NCI-H1092 (cell line): ENCODE measurements at places on chromosomes 6 and 20.

DNA sequence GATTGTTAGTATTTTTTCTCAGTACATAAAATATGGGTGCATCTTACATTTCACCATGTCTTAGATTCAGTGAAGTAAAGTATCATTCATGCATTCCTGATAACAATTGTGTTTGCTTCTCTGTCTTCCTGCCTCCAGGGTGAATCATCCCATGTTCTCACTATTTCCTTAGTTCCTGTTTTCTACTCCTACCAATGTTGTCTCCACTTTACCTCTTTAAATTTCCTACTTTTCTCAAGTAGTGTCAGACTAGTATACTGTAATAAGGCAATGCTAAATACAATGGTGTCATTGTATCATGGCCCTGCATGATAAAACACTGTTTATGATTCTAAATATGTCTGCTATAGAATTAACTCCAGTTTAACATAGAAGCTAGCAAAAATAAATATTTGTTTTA is 37.4 kb upstream of the GABRR1 start:
- DNase-seq = no peak

DNA sequence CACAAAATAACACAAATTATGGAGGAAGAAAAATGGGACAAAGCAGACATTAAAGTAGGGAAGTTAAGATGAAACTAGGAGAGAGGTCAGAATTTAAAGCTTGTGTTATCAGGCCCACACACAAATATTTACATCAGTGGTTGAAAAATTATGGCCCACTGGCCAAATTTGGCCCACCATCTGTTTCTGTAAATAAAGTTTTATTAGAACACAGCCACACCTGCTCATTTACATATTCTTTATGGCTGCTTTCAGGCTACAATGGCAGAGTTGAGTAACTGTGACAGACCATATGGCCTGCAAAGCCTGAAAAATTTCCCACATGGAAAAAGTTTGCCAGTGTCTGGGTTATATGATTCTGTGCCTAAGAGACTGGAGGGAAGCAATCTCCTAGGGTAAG is 49.0 kb downstream of the SLC22A23 start:
- no peak for DNase-seq

DNA sequence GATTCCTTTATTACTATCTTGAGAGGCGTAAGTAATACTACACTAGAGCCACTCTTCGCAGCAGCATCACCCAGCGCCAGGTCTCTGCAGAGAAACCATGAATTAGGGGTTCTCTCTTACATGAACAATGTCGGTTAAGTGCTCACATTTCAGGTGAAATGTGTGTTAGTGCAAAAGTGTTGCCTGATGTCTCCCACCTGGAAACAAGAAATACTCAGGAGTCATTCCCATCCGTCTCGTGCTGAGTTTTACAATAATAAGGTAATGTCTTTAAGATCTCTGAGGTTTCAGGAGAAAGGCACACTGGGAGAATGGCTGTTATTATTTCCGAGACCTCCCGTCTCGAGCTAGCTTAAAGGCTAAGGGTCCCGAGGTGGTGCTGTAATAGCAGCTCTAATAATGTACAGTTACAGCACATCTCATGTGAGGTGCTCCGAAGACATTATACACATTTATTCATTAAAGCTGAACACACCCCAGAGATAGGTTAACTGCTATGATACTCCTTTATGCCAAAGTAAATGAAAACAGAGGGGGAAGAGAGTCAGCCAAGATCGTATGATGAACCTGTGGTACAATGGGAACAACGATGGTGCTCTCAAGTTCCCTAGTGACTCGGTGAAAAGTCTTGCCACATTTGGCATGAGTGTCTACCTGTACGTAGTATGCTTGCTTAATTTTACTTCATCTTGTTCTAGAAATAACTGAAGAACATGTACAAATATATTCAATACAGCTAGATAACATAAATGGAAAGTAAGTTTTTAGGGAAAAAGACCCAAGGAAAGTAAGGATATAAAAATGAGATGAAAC is 458.3 kb upstream of the CITED2 start:
- no peak for DNase-seq

GRCh38 chr6:152969688-152970418 is 13.0 kb downstream of the FBXO5 start:
- DNase-seq = no peak

GRCh38 chr6:20800229-20800628 is 266.0 kb downstream of the CDKAL1 start:
- DNase-seq = no peak

- DNase-seq = peak; percentile 27
Observed at GRCh38 chr6:133315811-133316210, 74.7 kb downstream of the EYA4 start.

- DNase-seq = no peak
Observed at GRCh38 chr6:146890172-146890571, 291.4 kb downstream of the ADGB start.

DNA sequence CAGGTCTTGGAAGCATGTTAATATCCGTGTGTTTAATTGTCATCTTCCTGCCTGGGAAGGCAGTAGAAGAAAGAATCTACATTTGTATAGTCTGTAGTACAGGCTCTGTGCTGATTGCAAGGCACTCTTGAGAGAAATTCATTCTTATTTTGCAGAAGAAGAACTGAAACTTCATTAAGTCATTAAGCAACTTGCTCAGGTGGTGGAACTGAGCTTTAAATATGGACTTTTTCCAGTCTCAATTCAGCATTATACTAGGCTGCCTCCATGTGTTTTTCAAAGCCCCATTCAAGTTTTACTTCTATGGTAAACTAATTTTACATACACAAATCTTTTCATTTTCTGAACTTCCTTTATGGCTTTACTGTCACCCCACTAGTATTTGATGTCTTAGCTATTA is 18.7 kb downstream of the ZNF451 start:
- DNase-seq = no peak

DNA sequence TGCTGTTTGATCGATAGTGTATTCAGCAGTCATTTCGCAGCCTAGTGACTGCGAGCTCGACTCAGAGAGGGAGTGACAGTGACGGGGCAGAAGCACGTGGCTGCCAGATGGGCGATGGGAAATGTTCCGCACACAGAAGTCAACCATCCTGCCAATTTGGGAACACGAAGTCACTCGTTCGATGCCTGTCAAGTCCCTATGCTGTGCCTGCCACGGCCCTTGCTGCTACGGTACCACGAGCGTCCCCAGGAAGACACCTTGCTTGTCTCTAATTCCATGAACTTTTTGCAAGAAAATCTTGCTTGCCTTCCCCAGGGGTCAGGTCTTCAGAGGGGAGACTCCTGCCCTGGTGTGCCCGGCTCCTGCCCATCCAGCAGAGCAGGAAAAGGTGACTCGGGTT is 17.0 kb upstream of the STX16 start:
- no peak for DNase-seq

- no peak for DNase-seq
Observed at GRCh38 chr6:5275497-5275896, 14.2 kb downstream of the FARS2 start.

DNA sequence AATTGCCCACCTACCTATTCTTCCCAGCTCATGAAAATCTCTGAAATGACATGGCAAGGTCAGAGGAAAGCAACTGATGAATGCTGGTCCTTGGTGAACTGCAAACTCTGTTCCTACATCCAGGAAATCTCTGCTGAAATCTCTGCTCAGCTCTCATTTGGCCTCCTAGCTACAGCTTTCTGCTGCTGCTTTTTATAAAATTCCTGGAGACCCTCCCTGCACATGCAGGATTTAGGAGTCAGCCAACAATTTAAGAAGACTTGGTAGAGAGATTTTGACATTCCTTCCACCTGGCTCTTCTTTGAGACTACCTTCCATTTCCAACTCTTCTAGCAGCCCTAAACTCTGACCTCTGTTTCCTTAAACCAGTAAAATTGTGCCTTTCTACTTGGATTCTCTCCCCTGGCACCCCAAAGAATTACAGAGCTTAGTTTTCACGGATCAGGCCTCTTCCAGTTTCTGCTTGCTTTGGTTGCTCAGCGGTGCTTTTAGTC is 55.5 kb downstream of the PDE7B start:
- no peak for DNase-seq

GRCh38 chr20:51456511-51457509 is 85.7 kb downstream of the NFATC2 start:
- DNase-seq = peak; percentile 82

DNA sequence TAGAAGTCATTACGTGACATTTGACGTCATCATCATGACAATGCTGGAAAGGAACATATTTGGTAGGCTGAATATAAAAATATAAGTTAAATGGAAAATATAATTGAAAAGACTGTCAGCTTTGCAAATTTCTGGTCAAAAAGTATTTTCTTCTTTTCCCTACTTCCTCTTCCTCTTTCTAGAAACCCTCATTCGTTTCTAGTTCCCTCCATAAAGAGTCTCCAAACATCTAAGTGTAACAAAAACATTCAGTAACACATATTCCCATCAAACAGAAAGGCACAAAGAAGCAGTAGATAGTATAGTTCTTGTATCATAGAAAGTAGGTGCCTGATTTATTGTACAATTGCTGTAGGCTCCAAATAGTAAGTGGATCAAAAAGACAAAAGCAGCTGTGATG is 150.8 kb upstream of the FAM83B start:
- no peak for DNase-seq

GRCh38 chr6:28240471-28240870 is 11.6 kb downstream of the ZKSCAN4 start:
- no peak for DNase-seq

GRCh38 chr20:53040693-53041589 is 68.8 kb downstream of the TSHZ2 start:
- DNase-seq = peak; percentile 93

GRCh38 chr6:6912817-6913744 is 194.7 kb upstream of the RREB1 start:
- no peak for DNase-seq

DNA sequence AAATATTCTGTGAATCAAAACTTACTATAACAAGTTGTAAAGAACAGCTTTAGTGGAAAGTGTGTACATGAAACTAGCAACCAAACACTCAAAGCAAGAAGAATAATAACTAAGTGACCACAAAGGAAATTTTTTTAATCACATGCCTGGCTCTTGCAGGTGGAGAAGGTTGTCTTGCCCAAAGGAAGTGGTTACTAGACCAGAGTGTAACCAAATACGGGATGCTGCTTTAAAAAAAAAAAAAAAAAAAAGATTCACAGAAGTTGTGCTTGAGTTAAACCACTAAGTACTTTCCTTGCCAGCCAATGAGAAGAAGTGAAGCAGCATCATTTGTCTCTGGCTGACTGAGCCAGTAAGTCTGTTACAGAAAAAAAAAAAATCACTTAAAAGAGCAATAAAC is 19.1 kb upstream of the HLA-DQB1 start:
- no peak for DNase-seq

- peak; percentile 22 for DNase-seq
Observed at GRCh38 chr6:99119109-99120031, 171.6 kb upstream of the FBXL4 start.

DNA sequence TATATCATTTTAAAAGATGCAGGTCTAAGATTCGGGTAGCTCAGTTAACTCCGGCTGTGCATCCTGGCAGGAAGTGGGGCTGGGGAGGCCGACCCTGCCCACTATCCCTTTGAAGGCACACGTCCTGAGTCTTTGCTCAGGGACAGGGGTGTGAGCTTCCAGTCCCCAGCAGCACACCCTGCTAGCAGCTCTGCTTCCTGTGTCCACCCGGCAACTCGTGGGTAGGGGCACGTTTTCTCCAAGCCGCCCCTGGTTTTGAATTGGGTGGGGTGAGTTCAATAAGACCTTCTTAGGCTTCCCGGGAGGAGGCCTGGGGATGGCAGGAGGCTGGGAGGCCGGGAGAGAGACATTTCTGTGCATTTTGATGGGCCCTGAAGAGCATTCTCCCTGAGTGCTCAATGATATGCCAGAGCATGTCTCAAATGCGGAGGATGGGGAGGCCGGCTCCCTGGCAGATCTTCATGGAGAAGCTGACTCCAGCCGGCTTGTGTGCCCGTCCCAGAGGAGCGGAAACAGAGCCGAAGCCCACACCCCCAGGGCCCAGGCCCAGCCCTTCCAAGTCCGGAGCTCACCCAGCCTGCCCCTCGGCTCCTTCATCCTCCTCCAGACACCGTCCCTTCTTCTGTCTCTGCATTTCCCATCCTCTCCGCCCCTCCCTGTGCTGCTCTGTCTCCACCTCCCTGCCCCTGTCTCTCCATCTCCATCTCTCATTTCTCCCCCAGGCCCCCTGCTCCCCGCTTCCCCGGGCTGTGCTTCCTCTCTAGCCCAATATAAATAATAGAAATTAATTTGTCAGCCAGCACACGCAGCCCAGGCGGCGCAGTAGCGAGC is 36.3 kb upstream of the ZFAND3 start:
- peak; percentile 23 for DNase-seq

DNA sequence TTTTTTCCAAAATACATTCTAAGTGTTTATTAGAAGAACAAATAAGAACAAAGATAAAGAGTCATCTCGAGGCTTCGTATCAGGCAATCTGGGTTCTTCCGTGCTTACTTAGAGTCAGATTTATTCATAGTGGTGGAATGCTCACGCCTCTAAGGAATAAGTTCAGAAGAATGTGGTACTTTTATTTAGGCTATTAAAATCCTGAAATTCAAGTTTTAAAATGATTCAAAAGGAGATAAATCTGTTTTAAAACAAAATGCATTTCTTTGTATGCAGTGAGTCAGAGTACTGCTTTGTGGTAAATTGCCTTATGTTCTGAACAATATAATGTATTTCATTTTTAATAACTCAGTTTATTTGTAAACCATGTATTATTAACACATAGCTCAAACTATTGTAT is 89.1 kb downstream of the FUT9 start:
- no peak for DNase-seq

GRCh38 chr6:119066517-119066916 is 11.9 kb downstream of the FAM184A start:
- DNase-seq = no peak

GRCh38 chr6:97077380-97077779 is 152.9 kb downstream of the KLHL32 start:
- DNase-seq = no peak

DNA sequence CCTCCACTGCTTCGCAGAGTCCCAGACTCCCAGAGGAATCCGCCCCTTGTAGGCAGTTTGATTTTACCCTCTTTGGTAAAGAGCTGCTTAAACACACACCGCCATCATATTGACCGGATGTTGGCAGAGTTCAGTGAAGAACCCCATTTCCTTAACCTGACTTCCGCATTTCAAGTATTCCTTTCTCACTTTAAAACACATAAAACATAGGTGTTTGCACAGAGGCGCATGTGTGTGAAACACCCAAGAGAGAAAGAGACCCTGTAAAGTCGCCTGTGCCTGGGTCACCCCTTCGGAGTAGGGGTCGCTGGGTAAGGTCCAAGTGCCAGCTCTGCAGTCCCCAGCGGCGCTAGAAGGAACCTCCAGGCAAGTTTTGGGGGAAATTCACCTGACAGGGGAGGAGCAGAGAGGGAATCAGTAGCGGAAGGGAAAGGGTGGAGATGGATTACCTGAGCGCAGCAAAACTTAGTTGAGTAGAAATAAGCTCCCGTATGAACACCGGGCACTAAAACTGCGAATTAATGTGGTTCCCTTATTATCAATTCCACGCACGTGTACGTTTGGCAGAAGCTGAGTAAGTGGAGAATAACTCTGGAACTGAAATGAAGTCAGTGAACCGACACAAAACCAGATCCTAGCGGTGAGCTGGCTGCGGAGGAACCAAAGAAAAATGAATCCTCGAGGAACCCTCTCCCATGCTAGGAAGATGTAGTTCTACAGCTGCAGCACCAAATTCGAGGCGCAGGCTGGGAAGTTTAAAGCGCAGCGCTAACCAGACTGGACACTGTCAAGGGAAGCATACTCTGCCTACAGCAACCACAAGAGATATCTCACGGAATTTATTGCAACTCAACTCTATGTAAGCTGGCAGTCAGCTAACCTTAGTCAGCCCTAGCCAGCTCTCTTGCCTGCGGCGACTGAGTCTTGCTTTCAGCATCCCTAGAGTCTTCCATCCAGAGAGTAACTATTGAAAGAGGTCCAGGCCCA is 3.5 kb upstream of the HTR1B start:
- no peak for DNase-seq

GRCh38 chr20:36490191-36490590 is 51.1 kb upstream of the MYL9 start:
- DNase-seq = no peak

GRCh38 chr6:42104095-42104803 is 38.2 kb downstream of the C6orf132 start:
- no peak for DNase-seq
